ENCODE measurements at places on chromosomes 16 and 17.

DNA sequence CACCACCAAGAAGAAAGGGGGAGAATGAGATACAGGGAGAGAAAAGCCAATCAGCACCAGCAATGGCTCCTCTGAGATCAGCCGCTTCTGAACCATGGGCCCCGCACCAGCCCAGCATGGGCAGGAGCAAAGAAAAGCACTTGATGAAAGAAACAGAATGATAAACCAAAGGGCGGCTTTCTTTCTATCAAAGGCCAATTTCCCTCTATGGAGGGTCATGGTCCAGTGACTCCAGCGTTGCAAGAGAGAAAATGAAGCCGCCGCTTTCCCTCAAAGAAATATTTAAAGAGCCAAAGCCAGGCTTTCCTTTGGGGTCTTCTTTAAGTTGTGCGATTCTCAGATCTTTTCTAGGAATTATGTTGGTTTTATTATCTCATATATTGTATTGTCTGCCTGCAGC lies 84.8 kb upstream of the CACNG5 start:
- DNase-seq: no peak

DNA sequence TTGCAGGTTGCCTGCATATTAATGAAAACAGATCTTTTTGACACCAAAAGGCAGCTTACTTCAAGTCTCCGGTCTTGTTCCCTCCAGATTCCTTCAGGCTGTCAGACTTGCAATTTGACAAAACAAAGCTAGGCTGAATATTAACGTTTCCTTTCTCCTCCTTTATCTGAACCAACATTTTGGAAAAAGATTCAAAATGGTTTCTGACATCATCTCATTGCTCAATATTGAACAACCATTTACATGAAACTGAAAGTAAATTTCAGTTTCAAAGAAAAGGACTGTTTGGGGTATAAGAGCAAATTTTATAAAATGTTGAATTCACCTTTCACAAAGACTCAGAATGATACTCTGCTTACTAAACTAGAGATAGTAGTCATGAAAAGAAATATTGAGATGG lies 521.8 kb downstream of the KCNJ2 start:
- no peak for DNase-seq

DNA sequence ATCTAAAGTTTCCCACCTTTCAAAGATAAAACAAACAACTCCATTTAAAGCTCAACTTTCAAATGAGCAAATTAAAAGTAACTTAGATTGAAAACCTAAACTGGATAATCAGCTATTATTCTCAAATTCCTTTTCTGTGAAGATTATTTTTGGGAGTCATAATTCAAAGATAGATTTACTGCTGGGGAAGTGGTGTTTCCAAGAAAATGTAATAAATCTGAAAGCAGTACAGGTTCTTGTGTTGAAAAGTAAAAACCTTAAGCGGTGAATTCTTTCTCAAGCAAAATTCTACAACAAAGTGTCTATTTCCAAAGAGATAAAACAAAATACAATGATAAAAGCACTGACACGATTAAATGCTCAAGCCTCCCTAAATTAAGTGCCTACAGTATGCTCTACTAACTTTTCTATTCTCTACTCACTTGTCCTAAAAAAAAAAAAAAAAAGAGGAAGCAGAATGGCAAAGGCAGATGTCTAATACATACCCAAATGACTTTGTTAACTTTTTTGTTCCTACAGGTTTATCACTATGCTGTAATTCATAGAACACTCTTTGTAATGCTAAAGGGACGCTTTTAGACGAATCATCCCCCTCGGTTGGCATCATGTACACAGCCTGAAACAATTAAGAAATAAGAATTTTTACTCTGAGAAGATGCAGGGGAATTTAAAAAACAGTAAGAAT lies 34.5 kb downstream of the LITAFD start:
- no peak for DNase-seq

DNA sequence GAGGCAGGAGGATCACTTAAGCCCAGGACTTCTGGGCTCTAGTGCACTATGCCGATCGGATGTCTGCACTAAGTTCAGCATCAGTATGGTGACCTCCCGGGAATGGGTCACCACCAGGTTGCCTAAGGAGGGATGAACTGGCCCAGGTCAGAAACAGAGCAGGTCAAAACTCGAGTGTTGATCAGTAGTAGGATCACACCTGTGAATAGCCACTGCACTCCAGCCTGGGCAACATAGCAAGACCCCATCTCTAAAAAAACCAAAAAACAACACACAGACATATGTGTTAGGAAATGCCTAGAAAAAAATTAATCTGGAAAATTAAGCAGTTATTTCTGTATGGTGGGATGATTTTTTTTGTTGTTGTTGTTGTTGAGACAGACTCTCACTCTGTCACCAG lies 127.0 kb downstream of the RAB11FIP4 start:
- DNase-seq: no peak

GRCh38 chr17:32502710-32503109 lies 15.9 kb downstream of the CDK5R1 start:
- DNase-seq: no peak

DNA sequence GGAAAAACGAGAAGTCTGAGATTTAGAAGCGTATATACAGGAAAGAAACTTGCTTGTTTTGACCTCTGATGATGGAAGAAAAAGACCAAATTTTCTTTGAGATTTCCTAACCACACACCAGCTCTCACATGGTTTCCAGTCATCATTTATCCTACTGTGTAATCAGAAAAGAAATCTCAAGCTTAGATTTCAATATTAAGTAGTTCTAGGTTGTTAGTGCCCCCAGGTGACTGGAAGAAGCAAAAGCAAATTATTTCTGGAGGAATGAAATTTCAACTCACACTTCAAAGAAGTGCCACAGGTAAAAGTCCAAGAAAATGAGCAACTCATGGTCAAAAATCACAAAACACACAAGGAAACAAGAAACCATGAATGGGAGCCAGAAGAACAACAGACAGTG lies 51.8 kb upstream of the KDM6B start:
- DNase-seq: no peak

- DNase-seq: peak; percentile 100
Observed at GRCh38 chr16:87492721-87493607, at the start of gene ZCCHC14. Gene ZCCHC14 (minus strand): TSS chr16:87493024. CDS start chr16:87492238, 786 bp downstream.

DNA sequence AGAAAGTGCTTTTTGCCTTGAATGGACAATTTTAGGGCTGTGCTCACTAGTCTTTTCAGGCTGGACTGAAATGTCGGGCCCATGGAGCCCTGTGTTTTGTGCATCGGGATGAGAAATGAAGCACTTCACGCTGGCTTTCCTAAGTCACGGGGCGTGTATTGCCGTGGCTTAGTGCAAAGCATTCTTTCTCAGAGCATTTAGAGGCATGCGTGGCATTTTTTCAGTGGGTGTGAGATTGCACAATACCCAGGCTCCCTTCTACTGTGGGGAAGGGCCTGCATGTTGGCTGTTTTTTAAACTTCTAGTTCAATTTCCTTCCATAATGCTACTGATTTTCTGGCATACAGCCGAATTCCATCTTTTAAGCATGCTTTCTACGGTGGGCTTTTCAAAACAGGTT lies 12.6 kb upstream of the POLR3E start:
- no peak for DNase-seq

GRCh38 chr17:11264183-11264871 lies 23.3 kb downstream of the SHISA6 start:
- no peak for DNase-seq

DNA sequence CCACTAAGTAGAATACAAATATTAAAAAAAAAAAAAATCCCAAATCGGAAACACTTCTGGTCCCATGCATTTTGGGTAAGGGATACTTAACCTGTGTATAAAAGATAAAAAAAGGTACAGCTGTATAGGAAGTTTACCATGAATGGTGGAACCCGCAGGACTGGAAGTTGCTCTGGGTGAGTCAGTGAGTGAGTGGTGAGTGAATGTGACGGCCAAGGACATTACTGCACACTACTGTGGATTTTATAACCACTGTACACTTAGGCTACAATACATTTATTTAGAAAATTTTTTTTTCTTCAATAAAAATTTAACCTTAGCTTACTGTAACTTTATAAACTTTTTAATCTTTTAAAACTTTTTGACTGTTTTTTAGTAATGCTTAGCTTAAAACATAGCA lies 71.3 kb upstream of the BCAR1 start:
- no peak for DNase-seq

GRCh38 chr17:35766489-35766877 lies 5.8 kb downstream of the C17orf50 start:
- no peak for DNase-seq

DNA sequence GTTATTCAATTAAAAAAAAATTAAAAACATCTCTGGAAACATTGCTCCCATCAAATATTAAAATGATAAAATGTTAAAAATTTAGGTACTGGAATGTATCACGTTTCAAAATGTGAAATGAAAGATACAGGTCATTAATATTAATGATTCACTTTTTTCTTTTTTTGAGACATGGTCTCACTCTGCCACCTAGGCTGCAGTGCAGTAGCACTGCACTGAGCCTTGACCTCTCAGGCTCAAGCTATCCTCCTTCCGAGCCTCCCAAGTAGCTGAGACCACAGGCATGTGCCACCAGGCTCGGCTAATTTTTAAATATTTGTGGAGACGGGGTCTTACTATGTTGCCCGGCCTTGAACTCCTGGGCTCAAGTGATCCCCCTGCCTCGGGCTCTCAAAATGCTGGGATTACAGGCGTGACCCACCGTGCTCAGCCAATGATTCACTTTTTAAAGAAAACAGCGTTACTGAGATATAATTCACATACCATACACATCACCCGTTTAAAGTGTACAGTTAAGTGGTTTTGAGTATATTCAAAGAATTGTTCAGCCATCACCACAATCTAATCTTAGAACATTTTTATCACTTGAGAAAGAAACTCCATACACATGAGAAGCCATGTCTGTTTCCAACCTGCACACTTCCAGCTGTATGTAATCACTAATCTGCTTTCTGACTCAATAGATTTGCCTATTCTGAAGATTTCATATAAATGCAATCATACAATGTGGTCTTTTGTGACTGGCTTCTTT lies 19.1 kb upstream of the NETO2 start:
- no peak for DNase-seq

- no peak for DNase-seq
Observed at GRCh38 chr16:80836846-80837245, 32.4 kb upstream of the CDYL2 start.

DNA sequence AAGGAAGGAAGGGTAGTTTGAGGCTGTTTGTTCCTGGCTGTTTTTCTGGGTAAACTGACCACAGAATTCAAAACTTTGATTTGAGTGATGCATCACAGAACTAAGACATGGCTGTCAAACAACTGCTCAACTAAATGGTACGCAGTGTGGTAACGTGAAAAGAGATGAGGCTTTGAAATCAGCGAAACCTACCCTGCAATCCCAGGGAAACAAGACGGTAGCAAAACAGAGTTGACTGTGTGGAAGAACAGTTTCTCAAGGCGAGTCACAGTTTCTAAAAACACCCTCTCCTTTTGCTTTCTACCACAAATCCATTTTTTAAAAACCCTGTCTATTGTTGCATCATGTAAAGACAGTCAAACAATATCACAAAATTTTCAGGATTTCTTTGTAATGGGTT lies 156.0 kb upstream of the MAF start:
- peak; percentile 9 for DNase-seq

- no peak for DNase-seq
Observed at GRCh38 chr16:31251435-31251834, 8.3 kb upstream of the ITGAM start.

DNA sequence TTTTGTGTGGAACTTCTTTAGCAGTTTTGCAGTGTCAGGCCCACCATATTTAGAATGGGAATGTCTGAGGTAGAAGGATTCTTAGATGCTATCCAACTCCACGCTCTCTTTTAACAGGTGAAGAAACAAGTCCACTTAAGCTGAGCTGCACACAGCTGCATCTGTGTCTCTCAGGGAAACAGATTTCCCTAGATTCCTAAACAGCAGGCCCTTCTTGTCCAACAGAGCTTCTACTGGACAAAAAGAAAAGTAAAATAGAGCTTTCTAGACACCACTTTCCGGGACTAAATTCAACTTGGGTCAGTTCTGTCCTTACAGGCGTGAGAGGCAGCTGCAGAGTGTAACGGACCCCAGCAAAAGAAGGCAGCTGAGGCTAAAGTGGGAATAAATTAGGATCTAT lies 51.7 kb downstream of the SNX11 start:
- DNase-seq: no peak

- DNase-seq: peak; percentile 37
Observed at GRCh38 chr17:62652251-62653001, 25.0 kb downstream of the MRC2 start.

- DNase-seq: no peak
Observed at GRCh38 chr16:47036201-47036600, 62.7 kb upstream of the DNAJA2 start.

- peak; percentile 42 for DNase-seq
Observed at GRCh38 chr16:24729951-24730815, 732 bp downstream of the TNRC6A start.

DNA sequence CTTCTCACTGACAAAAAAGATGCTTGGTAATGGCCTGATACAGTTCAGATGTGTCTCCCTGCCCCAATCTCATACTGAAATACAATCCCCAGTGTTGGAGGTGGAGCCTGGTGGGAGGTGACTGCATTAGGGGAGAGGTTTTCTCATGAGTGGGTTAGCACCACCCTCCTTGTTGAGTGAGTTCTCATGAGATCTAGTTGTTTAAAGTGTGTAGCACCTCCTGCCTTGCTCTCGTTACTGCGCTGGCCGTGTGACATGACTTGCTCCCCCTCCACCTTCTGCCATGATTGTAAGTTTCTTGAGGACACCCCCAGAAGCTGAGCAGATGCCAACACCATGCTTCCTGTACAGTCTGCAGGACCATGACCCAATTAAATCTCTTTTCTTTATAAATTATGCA lies 5.0 kb downstream of the TSR1 start:
- DNase-seq: no peak
